Stimulated activated CD8-positive, alpha-beta memory T cell treated with anti-CD3 and anti-CD28 coated beads, Interleukin-4, amount 100 ng/mL, for 4 hours (primary cell): ENCODE measurements at places on chromosomes 2 and 18.

- DNase-seq, result no peak
These were observed 150.1 kb upstream of the CCDC150 start for GRCh38 chr2:196489371-196489770.

- no peak for DNase-seq
These were observed 80.6 kb upstream of the DOCK10 start for GRCh38 chr2:225122583-225123486.

DNA sequence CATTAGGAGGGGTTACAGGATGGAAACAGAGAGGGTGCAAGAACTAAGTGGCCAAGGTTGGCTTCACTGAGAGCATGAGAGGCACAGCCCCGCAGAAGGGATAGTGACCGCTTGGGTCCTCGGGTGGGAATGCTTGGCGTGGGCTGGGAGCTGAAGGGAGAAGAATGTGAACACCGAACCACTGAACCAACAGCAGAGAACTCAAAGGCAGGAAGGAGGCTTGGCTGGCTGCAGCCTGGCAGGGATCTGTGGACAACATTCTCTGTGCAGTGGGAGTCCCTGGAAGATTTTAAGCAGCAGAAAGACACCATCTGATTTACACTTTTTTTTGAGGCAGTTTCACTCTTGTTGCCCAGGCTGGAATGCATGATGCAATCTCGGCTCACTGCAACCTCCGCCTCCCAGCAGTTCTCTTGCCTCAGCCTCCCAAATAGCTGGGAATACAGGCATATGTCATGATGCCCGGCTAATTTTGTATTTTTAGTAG is 33.9 kb downstream of the SOWAHC start:
- no peak for DNase-seq

DNA sequence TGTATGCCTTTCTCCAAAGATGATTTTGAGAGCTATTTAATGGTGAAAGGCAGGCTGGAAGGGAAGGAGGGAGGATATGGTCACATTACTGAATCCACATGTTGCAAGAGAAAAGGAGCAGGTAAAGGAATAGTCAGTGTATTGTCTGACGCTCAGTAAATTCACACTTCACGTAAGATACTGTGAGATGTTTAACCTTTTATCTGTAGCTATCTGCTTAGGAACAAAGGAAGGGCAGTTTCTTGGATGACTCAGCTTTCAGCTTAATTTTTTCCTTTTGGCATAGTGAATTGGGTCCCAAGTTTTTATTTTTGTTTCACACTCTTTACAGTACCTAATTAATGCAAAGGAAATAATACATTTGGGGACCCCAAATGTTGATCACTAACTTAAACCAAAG is 96.2 kb downstream of the PMS1 start:
- no peak for DNase-seq

GRCh38 chr18:62277045-62277444 is 48.1 kb upstream of the TNFRSF11A start:
- DNase-seq, result no peak
